ENCODE measurements at places on chromosomes 7 and 10.

DNA sequence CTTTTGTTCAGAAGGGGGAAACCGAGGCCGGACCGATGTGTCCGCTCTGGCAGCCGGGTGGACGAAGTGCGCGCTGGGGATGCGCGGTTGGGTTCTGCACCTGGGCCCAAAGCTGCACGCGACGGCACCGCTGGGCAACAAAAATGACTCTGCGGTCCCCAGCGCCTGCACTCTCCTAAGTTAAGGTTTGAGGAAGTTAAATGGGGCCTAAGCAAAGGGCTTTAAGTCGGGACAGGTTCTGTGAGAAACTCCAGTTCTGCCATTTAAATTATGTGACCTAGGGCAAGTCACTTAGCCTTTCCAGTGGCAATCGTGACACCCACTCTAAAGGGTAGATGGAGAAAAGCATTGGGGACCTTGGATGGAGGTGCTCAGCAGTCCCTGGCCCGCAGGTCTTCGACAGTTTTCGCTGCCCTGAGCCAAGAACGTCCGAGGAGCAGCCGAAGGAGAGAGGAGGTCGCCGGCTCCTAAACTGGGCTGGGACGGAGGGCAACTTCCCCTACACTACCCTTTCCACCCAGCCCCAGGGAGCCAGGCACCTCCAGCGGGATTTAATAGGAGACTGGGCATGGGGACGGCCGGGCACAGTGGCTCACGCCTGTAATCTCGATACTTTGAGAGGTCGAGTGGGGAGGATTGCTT lies 534 bp upstream of the ACBD5 start:
- DNase-seq = no peak

DNA sequence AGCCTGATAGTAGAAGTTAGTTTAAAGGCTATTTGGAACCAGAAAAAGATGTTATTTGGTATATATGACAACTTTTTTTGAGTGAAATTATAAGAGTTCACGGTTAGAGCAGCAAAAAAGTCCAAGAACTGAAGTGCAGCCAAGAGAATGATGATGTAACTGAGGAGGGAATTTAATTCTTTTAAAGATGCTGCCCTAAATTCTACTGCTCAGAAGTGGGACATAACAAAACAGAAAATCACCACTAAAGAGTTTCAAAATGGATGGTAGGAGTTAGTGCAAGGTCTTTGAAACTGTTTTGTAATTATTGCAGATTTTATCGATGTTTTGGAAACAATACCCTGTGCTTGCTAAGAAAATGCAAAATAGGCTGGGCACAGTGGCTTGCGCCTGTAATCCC lies 6.5 kb downstream of the SAMD8 start:
- DNase-seq = no peak

DNA sequence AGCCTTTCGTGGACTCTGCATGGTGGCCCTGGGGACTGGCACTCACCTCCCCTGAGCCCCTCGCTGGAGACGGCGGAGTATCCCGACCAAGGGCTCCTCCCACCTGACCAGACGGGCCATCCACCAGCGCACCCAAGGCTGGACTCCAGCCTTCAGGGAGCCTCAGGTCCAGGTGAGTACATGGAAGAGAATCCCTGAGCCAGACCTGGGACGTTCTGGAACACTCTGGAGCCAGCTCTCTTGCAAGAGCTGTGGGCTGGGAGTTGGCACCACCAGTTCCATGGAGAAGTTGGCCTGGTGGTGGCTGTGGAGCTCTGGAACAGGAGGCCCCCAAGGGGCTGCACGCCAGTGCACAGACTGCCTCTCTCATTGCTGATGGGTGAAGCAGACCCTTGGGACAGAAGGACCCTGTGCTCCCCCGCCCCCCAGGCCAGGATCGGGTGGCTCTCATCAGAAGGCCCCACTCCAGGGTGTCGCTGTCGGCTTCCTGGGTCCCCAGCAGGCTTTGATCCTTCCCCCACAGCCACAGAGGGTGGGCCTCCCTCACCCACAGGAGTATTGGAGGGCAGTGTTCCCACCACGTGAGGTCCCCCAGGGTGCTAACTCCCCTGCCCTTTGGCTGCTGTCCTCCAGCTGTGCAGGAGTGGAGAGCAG lies 189.9 kb downstream of the EBF3 start:
- DNase-seq = no peak

DNA sequence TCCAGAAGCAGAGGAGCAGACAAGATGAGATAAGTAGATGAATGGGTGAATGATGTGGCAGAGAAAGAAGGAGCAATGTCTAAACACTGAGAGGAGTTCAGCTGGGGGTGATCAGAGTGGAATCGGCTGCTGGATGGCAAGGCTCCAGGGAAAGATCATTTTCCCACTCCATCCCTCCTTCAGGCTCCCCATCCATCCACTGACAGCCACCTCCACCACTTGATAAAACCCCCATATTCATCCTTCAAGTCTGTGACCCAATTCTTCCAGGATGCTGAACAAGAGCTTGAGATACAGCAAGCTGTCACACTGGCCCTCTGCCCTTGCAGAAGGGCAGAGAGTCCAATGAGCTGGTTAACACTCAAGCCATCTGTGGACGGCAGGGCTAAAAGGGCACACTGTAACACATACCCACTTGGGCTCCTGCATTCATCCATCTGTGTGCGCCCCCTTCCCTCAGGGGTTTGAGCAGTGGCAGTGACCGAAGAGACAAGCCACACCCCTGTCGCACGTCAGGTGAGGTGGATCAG lies 30.8 kb upstream of the CACNB2 start:
- no peak for DNase-seq

DNA sequence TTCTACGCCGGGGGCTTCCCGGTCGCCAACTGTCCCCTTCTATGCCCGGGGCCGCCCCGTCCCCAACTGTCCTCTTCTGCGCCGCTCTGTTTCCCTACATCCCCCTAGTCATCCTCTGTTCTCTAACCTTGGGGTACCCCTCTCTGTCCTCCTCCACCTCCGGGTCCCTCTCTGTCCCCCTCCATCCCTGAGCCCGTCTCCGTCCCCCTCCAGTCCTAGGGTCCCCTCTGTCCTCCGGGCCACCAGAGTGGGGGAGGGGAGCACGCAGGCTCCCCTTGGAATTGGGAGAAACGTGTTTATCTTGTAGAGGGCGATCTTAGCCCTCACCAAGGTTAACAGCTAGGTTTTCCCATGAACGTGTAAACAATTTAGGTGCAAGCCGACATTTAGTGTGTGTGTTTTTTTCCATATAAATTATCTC lies 852 bp upstream of the KLF6 start:
- no peak for DNase-seq

- DNase-seq = no peak
These were observed 91.2 kb upstream of the PITRM1 start for GRCh38 chr10:3263747-3264146.

DNA sequence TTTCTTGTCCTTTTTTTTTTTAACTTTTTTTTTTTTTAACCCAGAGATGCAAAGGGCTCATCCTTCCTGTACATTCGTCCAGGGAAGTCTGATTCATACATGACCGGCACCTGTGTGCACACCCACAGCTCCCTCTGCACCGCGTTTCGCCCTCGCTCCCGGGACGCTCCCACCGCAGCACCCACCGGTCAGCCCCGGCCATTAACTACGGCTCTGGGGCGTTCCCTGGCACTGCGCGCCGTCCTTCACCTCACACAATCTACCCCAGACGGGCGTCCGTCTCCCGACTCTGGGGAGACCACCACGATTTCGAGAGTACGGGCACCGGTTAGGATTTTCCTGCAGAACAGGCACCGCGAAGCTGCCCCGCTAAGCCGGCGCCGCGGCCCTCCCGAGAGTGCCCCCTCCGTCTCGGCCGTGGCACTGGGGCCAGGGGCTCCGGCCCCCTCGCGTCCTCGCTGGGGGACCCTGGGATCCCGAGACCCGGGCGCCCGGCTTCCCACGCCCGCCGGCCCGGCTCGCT lies 452 bp downstream of the ATE1 start:
- no peak for DNase-seq

- no peak for DNase-seq
These were observed 359.8 kb upstream of the KLF6 start for GRCh38 chr10:4144817-4145216.

DNA sequence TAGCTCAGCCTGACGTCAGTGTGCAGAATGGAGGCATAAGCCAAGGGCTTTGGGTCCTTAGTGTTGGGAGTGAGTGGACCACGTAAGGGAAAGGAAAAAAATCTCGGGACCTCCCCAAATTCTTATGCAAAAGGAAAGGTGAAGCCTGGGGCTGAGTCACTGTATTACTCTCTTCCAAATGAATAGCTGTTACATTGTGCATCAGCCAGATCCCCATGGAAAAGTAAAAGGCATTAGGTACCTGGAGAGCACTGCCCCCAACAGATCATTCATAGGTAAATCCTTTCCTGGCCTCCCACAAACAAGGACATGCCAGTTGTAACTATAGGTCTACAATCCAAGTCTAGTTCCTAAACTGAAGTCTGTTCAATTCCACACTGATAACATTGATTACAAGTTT lies 170.5 kb downstream of the C1GALT1 start:
- DNase-seq = no peak

- DNase-seq = no peak
These were observed 92.4 kb downstream of the ARID5B start for GRCh38 chr10:61993711-61994401.

DNA sequence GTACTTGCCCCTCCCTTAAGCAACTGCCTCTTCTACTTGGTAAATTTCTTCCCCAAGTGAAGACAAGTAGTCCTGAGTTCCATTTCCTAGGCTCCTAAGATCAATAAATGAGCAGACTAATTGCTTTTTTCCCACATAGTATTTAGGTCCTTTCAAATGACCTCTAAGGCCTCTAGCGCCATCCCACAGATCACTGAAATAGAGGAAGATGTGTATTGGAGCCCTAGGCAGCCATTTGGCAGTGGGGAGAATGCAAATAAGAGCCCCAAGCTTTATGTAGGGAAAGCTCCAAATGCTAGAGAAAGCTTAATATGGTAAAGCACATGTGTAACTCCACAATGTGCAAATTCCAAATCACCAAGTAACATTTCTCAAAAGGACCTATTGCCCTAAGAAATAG lies 316.5 kb upstream of the PHF14 start:
- no peak for DNase-seq

GRCh38 chr7:92797284-92797683 lies 39.1 kb downstream of the CDK6 start:
- no peak for DNase-seq

DNA sequence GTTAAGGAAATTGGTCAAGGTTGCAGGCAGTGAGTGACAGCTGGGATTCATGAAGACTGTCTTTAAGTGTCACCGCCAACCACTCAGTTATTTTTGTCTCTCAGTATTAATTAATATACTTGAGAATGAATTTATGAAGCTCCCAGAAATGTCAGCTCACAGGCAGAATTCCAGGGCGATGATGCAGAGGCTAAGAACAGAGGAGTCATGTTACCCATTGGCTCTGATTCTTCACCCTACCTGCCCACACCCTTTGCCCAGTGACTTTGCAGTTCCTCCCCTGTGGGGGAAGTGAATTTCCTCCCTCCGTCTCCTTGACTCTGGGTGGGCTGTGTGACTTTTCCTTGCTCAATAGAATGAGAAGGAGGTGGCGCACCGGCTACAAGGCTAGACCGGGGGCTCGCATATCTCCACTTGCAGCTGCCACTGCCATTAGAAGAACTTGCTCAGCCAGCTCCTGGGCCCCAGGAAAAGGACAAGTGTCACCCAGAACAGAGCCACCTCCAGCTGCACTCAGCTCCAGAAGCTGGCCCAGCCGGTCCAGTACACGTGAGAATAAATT lies 157.1 kb upstream of the PRKCQ start:
- DNase-seq = no peak

GRCh38 chr10:13365243-13365642 lies 17.1 kb upstream of the SEPHS1 start:
- no peak for DNase-seq

- no peak for DNase-seq
These were observed 8.6 kb downstream of the LIPA start for GRCh38 chr10:89242840-89243568.

- DNase-seq = no peak
These were observed 43.3 kb downstream of the STK32C start for GRCh38 chr10:132264306-132264950.

GRCh38 chr7:15648461-15648961 lies 38.0 kb downstream of the MEOX2 start:
- no peak for DNase-seq

GRCh38 chr7:131000389-131000788 lies 266.4 kb upstream of the KLF14 start:
- DNase-seq = no peak

DNA sequence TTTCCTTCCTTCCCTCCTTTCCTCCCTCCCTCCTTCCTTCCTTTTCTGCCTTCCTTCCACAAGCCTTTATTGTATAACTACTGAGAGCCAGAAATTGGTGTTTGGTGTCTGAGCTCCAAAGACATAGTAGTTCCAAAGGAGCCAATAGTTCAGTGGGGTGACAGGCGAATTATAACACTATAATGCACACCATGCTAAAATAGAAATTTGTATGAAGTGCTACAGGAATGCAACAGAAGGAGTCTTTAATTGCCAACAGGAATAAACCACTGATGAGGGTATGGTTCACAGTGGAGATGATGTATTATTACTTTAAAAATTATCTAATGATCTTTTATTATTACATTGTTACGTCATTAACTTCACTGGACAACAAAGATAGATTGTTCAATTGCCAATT lies 158.8 kb upstream of the SP8 start:
- no peak for DNase-seq

DNA sequence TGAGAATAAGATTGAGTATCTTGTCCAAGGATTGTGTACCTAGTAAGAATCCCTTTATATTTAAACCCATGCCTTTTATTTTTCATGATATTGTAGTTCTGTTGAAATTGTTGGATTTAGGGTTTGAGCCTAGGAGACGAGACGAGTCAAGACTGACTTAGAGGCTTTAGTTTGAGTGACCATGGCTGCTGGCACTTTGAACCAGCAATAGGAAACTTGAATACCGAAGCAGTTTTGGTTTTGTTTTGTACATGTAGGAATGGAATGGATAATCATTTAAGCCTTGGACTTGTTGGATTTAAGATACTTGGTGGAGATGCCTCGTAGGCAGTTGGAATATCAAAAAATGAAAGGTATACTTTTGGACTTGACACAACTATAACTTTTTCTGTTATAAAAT lies 229.0 kb downstream of the BICC1 start:
- DNase-seq = no peak

- DNase-seq = no peak
These were observed 95.1 kb downstream of the LSMEM1 start for GRCh38 chr7:112575864-112576263.

DNA sequence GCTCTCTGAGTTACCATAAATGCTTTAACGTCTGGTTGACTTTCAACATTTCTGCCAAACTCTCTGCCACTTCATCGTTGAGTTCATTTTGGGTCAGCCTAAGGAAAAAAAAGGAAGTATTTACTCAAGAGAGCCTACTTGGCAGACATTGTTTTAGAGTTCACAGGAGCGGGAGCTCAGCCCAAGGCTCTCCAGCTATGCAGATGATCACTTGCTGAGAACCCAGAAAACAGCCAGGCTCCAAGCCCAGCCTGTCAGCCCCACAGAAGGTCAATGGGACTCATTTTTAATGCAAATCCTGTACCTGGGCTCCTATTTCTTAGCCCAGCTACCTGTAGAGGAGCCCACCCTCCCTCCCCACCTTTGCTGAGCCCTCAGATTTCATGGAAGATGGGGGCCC lies 45.5 kb downstream of the NOD1 start:
- DNase-seq = peak; percentile 29

- DNase-seq = no peak
These were observed 169.0 kb downstream of the AHR start for GRCh38 chr7:17467386-17467945.

Measured in NCI-H2029 treated with DMSO at 0.1 percent for 48 hours (cell line).